ENCODE measurements at places on chromosomes 6 and 20. TPM values are rescaled to one million over a fixed set of nuclear protein-coding genes. Genes with fewer than 3 reads are reported as not detected.

CDSN gene
- total RNA-seq, result 0.13 TPM

MACROD2 gene
- 4.8 TPM for total RNA-seq

IMPG1 gene
- total RNA-seq, result 0.13 TPM

LKAAEAR1 gene
- total RNA-seq, result not detected

PRR18 gene
- not detected for total RNA-seq

KIAA1755 gene
- 0.30 TPM for total RNA-seq

DNA sequence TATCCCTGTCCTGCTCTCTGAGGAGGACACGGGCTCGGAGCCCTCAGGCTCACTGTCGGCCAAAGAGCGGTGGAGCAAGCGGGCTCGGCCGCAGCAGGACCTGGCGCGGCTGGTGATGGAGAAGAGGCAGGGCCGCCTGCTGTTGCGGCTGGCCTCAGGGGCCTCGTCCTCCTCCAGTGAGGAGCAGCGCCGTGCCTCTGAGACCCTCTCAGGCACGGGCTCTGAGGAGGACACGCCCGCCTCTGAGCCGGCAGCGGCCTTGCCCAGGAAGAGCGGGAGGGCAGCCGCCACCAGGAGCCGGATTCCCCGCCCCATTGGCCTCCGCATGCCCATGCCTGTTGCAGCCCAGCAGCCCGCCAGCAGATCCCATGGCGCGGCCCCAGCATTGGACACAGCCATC, 14.2 kb upstream of the SLC22A7 start:
- DNase-seq, result no peak

- DNase-seq, result no peak
Observed at GRCh38 chr6:162538643-162539064, 188.9 kb downstream of the PRKN start.

DNA sequence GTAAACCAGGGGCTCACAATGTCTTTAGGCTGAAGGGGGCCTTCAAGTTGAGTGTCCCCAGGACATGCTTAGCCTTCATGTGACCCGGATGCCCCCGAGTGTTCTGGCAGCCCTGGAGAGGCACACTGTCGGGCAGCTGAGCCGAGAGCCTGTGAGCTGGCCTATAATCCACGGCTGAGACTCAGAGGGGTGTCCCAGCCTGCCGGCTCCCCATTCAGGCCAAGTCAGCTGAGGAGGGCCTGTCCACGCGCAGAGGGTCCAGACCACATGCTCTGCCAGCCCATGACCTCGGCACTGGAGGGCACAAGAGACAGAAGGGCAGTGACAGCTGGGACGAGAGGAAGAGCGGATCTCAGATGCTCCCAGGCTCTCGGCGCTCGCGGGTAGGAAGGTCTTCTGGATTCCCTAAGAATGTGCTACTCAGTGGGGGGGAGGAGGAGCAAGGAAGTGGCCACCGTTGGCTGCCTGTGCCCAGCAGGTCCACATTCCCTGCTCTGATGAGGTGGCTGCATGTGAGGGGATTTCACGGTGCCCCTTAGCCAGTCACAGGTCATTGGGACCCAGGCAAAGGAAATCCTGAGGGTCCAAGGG, 224.7 kb downstream of the NRN1 start:
- DNase-seq, result no peak

- no peak for DNase-seq
Observed at GRCh38 chr20:51884561-51884960, 82.2 kb upstream of the SALL4 start.

- DNase-seq, result no peak
Observed at GRCh38 chr6:170185175-170185978, 105.5 kb downstream of the DLL1 start.

DNA sequence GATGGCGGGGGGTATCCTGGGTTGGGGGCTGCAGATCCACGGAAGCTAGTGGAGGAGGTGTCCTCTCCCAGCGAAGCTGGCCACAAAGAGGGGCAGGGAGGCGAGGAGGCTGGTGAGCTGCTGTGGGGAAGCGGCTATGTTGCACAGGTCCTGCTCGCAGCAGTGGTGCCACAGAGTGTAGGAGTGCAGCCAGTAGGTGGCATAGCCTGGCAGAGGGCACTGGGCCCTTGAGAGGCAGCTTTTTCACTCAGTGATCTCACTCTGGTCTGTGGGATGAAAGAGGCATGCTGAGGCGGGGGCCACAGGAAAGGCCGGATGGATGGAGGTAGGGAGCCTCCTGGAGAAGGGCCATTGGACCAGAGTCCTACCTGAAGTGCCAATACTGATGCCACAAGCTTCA, 2.9 kb upstream of the LY6G6D start:
- DNase-seq, result no peak

- no peak for DNase-seq
Observed at GRCh38 chr20:51917886-51918535, 115.7 kb upstream of the SALL4 start.

GRCh38 chr6:45896783-45897441, 118.7 kb downstream of the CLIC5 start:
- no peak for DNase-seq

DNA sequence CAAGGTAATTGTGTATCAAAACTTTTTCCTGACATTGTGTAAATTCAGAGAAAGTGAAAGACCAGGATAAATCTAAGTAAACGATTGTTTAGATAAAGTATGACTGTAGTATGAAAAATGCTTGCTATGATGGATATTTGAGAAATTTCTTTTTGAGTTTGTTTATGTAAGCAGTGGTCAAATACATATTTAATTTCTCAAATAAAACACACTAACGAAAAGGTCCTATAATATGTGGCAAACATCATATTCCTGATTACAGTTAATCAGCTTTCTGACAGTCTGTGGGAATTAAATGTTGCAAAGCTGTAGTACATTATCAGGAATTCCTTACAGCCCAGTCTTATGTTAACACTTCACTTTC, 636.9 kb downstream of the MMUT start:
- no peak for DNase-seq

DNA sequence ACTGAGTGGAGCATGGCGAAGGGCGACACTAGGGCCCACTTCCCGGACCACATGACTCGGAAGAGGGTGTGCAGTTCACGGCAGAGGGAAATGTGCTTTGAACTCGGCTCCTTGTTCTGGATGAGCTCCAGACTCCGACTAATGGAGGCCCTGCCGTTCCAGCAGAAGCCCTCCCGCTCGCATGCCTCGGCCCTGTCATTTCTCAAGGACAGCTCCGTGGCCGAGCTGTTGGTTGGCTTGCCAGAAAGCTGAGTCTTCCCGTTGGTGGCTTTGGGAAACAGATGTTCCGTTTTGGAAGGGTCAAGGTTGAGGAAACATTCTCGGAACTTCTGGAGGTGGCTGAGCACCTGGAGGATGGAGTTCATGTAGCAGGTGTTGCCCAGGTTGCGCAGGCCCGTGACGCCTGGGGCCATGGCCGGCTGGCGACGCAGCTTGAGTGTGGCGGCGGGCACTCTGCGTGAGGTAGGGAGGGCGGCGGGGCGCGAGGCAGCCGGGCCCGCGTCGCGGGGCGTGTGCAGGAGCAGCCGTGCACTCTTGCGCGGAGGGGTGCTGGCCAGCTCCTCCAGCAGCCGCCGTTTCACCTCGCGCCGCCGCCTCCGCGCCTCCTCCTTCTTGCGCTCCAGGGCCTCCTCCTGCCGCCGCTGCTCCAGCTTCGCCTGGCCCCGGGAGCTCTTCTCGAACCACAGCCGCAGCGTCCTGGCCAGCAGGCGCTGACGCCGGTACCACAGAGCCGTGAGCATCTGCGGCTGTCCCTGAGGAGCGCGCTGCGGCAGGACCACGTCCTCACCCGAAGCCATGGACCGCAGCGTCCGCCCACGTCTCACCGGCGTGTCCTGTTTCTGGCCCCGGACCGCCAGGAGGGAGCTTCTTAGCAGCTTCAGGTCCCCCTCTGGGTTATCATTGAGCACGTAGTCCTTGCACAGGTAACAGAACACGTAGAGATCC, 18.6 kb downstream of the TOMM6 start:
- DNase-seq, result no peak

DNA sequence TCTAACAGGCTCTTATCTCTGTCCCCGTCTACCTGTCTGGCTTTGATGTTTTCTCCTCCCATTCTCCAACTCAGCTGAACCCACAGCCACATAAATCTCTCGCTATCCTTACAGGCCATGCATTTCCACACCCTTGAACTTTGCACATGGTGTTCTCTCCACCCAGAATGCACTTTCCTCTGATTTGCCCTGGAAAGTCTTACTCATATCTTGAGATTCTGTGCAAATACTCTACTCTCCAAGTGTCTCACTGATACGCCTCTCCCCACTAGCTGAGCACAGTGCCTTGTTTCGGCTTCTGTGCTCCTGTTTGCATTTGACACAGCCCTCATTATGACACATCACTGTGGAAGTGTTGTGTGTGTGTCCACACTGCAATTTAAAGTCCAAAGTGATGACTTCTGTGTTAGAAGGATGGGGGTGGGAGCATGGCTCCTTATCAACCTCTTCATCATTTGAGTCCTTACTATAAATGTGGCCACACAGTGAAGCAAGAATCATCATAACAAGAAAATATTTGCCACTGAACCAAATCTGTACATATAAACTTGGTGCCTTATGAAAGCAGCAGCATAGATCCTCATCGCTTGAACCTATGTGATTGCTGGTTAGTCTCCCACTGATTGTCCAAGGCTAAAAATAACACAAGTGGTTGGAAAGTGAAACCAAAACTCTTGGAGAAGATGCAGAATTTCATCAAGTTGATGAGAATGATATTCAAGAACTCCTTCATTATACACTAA, 5.5 kb upstream of the PRELID3B start:
- DNase-seq, result no peak

GRCh38 chr6:6600875-6601274, 12.4 kb downstream of the LY86 start:
- DNase-seq, result no peak

DNA sequence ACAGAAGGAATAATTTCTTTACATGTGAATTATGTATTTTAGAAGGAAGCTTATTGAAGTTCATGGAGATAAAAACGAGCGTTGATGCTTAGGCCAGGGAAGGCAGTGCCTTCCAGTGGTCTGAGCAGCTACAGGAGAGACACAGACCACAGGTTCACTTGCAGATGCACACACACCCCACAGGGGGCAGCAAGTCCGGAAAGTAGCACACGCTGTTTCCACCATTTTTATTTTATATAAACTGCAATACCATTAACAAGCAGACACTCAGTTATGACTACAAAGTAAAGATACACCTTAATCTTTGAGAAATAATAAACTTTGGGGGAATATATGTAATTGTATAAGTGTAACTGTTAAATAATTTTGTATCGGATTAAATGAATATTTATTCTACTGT, 13.5 kb upstream of the DACT2 start:
- DNase-seq, result no peak

DNA sequence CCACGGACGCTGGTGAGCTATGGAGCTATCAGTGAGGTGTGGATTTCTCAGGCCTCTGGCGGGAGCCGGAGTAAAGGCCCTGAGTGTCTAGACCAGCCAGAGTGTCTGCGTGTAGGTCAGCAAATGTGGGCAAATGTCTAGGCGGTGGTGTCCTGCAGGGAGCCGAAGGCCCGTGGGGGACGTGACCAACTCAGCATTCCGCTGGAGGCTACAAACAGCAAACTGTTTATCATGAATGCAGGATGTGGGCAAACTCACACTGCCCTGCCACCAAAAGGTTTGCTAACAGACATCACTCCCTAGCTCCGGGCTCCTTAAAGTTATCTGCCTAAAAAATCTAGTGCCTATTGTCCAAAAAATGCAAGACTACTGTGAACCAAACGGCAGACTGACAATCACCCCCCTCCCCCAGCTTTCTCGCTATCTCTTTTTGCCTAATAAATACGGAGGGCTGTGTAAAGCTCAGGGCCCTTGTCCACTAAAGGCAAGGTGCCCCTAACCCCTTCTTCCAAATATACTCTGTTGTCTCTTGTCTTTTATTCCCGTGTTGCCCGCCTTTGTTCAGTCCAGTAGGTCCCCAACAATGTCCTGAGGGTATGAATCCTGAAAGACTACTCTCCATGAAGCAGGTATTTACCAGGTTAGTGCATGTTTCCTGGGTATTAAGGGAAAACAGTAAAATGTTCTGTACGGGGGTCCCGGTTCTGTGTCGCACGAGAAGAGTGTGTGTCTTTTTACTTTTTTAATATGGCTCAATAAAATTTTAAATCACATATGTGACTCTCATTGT, 29.0 kb upstream of the AFDN start:
- DNase-seq, result no peak

GRCh38 chr6:26284537-26285142, 80.4 kb upstream of the BTN3A2 start:
- no peak for DNase-seq

DNA sequence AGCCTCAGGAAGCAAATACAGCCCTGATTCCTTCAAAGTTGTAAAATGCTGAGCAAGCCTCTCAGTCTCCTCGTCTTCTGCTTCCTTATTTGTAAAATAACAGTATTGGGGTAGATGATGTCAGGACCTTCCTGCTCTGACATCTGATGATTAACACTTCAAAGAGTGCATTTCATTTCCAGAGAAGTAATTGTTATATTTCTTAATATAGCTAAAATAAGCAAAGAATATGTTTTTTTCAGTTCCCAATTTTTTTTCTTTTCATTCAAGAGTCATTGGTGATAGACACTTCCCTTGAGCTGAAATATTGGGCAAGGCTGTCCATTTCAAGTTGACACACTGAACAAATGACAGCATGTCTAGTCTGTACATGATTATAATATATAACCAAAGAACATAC, 53.4 kb downstream of the SLX4IP start:
- DNase-seq, result no peak

DNA sequence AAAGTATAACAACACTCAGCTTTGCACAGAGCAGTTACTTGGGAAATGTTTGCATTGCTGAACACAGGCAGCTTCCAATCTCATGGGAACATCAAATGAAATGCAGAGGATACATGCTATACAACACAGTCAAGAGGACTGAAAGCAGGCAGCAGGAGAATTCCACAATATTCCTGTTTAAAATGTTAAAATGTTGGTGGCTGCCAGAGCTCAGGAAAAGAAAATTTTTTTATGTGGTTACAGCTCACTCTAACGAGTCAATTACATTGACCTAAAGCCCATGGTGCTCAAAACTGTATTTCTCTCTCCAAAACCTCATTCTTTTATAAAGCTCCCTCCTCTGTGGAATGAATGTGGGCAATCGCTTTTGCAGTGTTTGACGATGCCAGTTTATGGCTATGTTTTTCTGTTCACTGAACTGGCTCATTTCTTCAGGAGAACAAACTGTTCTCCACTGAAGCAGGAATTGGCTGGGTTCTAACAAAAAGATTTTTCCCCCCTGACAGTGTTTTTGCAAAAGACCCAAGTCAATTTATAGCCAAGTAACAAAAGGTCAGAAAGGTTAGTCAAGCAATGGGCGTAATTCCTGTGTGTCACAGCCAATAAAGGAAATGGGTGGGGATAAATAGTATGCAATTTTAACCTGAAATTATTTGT, 69.0 kb downstream of the ZHX3 start:
- no peak for DNase-seq

- no peak for DNase-seq
Observed at GRCh38 chr6:56624046-56624727, 18.5 kb downstream of the DST start.

Measured in esophagus squamous epithelium (tissue), 5 donors.